ENCODE measurements at places on chromosomes 1 and 21.

DNA sequence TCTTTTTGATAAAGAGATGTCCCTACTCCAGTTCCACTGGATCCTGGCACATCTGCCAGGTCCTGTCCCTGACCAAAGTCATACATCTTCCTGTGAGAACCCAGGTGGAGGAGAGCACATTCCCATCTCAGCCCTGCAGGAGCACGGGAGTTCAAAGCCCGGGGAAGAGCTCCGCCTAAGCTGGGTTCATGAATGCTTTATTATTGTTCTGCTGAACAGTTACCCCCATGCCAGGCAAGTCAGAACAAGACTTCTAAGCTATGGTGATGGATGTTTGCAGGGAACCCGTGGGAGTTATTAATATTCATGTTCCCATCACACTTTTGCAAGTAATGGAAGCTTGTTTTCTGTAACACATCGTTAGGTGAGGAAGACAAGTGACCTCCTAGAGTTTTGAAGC lies 62.9 kb downstream of the SEC16B start:
- DNase-seq: no peak

GRCh38 chr1:121519042-121519755 lies 334.4 kb downstream of the SRGAP2C start:
- peak; percentile 91 for DNase-seq

- no peak for DNase-seq
These were observed 18.5 kb upstream of the CLIC4 start for GRCh38 chr1:24726741-24727140.

DNA sequence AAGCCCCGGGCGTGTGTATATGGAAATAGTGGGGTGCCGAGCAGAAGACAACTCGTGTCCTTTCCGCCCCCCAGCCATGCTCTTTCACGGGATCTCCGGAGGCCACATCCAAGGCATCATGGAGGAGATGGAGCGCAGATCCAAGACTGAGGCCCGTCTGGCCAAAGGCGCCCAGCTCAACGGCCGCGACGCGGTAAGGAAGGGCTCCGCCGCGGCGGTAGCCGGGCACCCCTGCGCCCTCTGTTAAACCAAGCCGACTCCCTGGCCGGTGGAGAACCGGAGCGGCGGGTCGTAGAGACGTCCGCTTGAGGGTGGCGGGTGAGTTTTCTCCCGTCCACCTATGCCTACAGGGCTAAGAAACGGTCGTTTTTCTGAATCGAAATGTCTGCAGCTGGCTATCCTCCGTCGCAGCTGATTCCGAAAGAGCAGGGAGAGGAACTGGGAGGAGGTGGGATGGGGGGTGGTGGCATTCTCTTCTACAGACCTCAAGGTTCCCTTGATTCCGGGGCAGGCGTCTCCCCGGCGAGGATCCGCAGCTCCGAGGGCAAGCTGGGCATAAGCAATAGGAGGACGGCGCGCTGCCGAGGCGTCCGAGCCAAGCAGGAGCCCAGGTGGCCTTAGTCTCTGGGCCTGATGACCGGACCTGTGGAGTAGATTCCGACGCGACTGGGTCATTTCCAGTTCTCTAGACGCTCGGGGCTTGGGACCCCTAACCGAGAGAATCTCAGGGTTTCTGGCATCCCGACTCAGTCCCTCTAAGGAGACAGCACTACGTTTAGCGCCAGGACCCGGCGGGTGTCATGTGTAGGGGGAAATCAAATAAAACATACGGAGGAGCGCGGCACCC lies 856 bp downstream of the LHX9 start:
- peak; percentile 59 for DNase-seq

GRCh38 chr1:209611771-209612570 lies 28.5 kb downstream of the CAMK1G start:
- no peak for DNase-seq

- DNase-seq: no peak
These were observed 36.7 kb upstream of the TARDBP start for GRCh38 chr1:10975567-10976326.
